ENCODE measurements at places on chromosomes 1 and 21.

DNA sequence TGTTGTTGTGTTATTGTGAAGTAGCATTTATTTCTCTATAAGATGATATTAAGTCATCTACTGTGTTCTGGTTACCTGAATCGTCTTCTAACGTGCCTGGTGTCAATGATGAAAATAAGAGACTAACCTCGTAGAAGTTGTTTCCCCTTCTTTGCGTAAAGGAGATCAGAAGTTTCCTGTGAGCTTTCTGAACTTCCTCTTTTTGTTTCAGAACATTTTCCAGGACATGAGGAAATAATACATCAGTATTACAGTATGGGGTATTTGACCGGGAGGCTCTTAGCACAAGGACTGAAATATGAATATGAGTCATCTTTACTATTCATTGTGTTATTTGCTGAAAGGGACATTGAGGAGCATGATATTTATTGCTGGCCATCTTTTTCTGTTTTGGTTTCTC, 1.3 kb downstream of the ST6GALNAC3 start:
- DNase-seq = no peak

- DNase-seq = no peak
Observed at GRCh38 chr1:210635108-210635507, 306.4 kb downstream of the HHAT start.

GRCh38 chr1:7103874-7104273, 318.6 kb downstream of the CAMTA1 start:
- DNase-seq = no peak

- no peak for DNase-seq
Observed at GRCh38 chr1:193569983-193570269, 383.5 kb upstream of the B3GALT2 start.

- DNase-seq = no peak
Observed at GRCh38 chr1:30477588-30477987, 245.8 kb downstream of the MATN1 start.

GRCh38 chr1:84428235-84428634, 30.0 kb downstream of the DNASE2B start:
- DNase-seq = no peak

GRCh38 chr21:15840406-15840805, 110.6 kb downstream of the USP25 start:
- DNase-seq = no peak

DNA sequence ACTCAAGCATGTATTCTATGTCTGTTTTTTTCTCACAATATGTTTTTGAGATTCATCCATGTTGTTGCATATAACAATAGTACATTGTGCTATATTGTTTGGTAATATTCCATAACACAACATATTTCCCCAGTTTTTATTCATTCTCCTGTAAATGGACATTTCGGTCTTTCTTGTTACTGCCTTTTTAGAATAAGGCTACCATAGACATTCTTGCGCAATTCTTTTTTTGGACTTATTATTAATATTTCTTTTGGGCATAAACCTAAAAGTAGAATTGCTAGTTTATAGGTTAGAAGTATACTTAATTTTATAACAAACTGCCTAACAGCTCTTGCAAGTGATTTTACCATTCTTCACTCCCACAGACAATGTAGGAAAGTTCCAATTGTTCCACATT, 573.0 kb downstream of the ADGRL2 start:
- DNase-seq = no peak

GRCh38 chr1:8463144-8463927, 145.4 kb downstream of the SLC45A1 start:
- DNase-seq = no peak

DNA sequence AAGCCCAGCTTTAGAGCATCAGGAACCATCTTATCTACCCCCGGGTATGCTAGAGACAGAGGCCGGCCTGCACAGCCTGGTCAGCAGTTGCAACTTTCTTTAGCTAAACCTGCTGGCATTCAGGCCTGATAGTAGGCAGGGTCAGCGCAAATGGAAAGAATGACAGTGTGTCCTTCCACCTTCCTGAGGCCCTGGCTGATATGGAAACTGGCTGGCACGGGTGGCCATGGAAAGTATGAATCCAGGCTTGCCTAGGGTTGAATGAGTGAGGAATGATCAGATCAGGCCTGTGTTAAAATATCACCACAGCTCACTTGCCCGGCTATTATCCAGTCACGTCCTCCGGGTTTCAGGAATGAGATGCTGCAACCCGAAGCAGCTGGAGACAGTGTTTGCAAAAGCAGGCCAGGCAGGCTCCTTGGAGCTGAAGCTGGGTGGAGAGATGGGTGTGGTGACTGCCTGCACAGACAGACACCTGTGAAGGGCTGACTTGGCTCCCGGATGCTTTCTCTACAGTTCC, 34.7 kb downstream of the RCAN1 start:
- DNase-seq = no peak

DNA sequence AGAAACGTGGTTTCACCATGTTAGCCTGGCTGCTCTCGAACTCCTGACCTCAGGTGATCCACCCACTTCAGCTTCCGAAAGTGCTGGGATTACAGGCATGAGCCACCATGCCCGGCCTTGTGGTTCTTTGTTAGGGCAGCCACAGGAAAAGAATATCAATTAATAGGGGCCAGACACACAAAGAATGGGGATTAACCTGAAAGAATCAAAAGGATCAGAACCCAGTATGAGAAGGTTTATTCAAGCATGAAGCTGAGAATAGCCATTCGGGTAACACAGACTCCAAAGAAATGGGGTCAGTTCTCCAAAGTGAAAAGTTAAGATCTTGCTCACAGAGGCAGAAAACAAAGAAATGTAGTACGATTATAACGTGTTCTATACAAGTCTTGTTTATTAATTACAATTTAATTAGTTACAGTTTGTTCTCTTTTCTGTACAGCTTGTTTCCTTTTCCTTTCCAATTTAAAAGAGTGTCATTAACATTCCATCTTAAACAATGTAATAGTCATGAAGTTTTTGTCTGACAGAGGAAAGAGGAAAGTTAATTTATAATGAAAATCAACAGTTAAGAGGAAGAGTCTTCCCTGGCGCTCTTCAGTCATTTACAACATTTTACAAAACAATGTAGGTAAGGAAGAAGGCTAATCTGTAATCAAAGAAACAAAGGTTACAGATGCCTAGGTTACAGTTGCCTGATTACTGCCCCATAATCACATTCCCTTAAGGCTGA, 51.3 kb upstream of the SLC45A1 start:
- DNase-seq = no peak

DNA sequence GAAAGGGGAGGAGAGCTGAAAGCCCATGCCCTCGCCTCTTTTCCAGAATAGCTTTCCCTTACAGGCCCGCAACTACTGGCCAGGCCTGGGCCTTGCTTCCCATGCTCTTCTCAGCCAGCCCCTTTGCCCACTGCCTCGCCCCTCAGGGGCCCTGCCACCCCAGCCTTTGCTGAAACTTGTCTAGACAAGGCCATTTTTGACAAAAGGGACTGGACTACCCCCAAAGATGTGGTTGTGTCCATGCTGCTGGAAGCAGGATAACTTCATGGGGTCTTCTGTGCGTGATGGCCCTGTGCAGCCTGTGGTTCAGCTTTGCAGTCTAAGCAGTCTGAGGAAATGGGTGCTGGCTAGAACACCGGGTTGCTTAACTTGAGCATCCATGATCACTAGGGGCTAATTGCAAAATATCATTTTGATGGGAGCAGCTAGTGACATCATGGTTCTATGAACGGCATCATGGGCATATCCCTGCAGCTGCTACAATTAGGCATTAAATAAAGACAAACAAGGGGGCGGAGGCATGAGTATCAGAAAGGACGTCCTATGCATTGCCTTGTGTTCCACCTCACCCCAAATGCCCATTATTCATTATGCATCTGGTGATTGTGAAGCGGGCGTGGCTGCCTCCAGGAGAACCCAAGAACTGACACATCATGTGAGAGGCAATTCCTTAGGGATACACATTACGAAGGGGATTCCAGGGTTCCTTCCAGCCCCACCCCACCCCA, 36.8 kb downstream of the NTPCR start:
- no peak for DNase-seq

DNA sequence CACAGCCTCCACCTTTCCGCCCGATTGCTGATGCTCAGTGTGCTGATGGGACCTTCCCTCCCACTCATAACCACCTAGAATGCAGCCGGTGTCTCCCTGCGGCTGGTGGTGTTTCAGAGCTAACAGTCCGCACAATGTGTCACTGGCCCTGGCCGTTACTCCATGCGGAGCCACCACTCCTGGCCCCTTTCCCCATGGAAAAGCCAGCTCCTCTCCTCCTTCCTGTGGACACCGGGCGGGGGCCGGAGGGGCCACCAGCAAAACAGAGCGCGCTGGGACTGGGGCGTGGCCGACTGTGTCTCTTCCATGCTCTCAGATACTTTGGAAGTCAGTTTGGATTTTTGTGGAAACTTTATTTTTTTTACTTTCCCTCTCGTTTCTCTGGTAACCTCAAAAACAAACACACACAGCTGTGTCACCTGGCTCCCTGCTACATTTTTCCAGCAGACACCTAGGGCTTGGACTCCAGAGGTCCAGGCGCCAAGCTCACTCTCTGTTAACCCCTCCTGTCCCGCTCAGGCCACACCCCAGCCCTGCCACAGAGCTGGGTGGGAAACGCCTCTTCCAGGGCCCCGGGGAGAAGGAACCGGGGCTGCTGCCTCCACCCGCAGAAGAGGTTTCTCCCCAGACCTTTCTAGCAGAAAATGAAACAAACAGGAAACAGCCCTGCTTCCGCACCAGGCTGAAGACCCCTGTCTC, 32.5 kb upstream of the COL6A2 start:
- DNase-seq = no peak

GRCh38 chr1:244068567-244068966, 17.5 kb downstream of the ZBTB18 start:
- no peak for DNase-seq

GRCh38 chr1:200323856-200324400, 85.9 kb downstream of the ZNF281 start:
- DNase-seq = no peak

DNA sequence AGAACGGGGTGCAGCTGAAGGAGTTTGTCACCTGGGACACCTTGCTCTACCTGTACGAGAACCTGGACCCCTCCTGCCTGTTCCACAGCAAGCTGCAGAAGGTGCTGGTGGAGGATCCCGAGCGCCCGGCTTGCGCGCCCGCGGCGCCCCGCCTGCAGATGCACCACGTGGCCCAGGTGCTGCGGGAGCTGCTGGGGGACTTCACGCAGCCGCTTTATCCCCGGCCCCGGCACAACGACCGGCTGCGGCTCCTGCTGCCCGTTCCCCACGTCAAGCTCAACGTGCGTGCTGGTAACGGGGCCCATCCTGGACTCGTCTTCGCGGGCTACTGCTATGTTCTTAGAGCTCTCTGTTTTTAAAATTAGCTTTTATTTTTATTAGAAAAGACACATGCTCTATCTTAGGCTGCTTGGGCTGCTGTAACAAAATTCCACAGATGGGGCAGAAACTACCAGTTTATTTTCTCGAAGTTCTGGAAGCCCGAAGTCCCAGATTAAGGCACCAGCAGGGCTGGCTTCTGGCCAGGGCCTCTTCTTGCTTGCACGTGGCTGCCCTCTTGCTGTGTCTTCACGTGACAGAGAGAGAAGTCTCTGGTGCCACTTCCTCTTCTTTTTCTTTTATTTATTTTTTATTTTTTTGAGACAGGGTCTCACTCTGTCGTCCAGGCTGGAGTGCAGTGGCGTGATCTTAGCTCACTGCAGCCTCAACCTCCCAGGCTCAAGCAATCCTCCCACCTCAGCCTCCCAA, 38.1 kb downstream of the TRPM2 start:
- no peak for DNase-seq

- peak; percentile 27 for DNase-seq
Observed at GRCh38 chr21:41816583-41817165, 49.8 kb upstream of the RIPK4 start.

DNA sequence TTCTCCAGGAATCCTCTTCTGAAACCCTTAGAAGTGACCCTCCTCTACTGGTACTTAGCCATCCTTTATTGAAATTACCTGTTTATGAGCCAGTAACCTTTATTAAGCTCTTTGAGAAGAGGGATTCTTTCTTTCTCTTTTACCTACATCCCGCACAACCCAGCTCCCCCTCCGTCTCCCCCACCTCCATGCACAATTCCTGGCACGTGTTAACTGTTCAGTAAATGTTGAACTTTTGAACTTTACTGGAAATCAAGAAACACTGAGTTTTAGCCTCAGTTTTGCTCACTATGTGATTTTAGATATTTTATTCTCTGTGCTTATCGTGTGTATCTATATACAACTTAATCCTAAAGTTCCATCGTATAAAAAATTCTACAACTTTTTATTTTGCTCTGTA, 1.8 kb downstream of the TMED5 start:
- no peak for DNase-seq

DNA sequence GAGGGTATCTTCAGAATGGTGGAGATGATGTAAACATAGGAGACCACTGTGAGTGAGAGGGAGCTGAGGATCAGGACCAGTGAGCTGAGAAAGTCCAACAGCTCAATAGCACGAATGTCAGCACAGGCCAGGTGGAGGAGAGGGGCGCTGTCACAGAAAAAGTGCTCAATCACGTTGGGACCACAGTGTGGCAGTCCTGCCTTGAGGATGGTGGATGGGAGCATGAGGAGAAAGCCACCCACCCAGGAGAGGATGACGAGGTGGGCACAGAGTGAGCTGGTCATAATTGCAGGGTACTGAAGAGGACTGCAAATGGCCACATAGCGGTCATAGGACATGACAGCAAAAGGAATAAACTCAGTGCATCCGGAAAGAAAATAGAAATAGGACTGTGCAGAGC, 8.1 kb downstream of the OR11L1 start:
- DNase-seq = no peak

DNA sequence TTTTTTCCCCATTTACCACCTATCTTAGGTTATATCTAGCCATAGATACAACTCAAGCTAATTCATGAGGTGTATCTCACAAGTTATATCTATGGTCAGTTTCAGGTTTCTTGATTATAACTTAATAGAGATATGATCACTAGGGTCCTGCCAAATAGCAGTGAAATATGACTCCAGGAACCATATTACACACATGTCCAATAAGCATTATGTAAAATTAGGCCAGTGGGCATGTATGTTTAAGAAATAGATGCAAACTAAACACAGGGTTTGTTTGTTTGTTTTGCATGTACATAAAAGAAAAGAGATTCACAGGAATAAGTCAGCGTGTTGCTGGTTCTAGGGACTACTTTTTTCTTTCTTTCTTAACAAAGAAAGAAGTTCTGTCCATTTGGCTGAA, 112.5 kb upstream of the ST6GALNAC5 start:
- DNase-seq = no peak

GRCh38 chr1:55243655-55244054, 28.5 kb upstream of the USP24 start:
- DNase-seq = no peak

- no peak for DNase-seq
Observed at GRCh38 chr1:160874935-160875334, 10.0 kb downstream of the ITLN1 start.

DNA sequence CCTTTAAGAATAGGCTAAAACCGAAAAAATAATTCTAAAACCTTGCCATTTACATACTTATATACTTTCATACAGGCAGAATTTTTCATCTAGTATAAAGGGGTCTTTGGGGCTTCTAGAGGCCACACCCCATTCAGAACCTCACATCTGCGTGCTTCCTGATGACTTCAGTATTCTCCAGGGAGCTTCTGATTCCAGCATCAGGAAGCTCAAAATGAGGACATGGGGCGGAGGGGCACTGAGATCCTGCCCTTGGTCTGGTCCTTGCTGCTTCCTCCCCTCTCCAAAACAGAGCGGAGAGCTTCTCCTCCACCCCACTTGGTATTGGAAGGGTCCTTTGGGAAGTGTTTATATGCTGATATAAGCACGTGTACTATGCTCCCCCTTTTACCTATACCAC, 13.8 kb downstream of the PAX7 start:
- DNase-seq = no peak

GRCh38 chr1:186046437-186047211, 312.4 kb downstream of the HMCN1 start:
- DNase-seq = no peak

All from NCI-H2107 (cell line).